ENCODE measurements at places on chromosomes 12 and 14.

DNA sequence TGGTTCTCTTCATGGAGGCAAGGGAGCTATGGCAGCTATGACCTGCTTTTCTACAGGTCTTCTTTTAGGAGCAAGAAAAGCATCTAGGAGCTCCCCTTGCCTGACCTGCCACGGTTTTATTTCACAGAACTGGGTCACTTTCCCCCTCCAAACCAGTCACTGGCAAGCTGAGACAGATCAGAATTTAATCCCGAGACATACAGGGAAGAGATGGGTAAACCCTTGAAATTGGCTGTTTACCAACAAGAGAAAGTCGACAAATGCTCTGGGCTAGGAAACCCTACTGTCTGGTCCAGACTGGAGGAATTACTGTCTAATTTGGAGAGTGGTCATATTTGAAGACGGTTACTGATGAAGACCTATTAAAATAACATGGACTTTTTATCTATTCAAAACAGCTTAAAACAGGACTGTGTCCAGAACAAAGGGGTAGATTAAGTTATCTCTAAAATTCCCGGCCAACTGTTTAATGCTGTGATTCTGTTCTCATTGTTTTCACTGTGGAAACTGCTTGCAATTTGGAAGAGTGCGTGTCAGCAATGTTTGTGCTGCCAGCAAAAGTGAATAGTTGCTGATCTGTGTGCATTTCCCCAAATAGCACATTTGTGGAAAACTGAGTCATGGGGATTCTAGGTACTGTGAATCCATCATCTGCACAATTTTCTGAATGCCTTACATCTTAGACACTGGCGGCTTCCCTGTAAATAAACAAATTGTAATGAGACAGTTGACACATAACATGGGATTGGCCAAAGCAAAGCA, 73.4 kb upstream of the EEA1 start:
- DNase-seq = no peak

DNA sequence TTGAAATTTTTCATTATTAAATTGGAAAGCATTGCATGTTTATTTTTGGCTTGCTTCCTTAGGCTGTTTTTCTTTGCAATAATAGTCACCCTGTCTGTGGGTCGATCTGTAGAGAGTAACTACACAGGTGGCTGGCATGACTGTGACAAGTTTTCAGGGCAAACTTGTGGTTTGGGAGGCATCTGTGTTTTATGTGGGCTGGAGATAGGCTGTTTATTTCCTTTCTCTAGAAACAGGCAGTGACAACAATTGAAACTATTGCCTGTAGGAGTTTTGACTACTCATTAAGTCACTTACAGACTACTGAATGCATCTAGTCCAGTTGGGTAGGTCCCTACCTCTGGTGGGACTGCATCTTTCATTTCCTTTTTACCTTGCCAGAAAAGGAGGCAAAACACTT, 155.6 kb downstream of the DYRK2 start:
- no peak for DNase-seq

GRCh38 chr12:93974252-93974651, 174.1 kb upstream of the PLXNC1 start:
- DNase-seq = no peak

DNA sequence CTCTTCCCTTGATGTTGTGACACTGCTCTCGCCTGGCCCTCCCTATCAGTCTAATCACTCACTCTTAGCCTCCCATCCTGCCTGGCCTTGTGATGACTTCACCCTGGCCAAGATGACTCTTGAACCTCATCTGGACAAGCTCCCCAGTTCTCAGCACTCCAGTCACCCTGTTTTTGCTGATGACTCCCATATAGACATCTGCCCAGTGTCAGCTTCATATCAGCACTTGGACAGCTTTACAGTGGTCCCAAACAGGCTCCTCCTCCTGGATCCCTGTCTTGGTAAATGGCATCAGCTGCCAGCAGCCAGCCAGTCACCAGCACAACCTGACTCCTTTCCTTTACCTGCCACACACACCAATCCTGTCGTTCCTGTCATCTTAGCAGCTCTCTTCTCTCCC, 104.2 kb downstream of the POLR3B start:
- DNase-seq = no peak

- DNase-seq = no peak
Measured at GRCh38 chr12:132162508-132163031, 18.3 kb downstream of the NOC4L start.

DNA sequence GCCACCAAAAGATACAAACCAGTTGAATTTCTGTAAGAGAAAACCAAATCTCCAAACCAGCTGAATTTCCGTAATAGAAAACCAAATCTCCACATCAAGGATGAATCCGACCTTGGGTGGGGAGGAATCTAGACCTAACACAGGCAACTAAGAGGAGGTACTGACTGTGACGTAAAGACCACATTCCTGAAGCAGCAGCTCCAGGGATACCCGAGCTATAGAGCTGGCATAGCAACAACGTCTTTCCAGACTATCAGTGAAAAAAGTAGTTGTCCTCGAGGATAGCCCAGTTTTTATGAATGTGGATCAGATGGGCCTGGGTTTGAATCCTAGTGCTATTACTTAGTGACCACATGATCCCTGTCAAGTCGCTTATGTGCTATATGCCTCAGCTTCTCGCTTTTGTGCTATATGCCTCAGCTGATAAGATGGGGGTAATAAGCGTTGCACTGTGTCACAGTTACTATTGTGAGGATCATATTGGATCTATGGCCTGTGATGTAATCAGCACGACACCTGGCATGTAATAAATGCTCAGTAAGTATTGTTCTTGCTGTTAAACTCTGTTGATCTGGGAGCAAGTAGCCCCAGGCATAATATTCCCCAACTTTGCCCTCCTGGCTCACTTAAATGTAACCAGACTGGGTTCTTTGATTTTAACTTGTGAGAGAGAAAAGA, 113.8 kb downstream of the EGLN3 start:
- no peak for DNase-seq

GRCh38 chr14:89454996-89455395, 38.0 kb upstream of the FOXN3 start:
- DNase-seq = no peak

DNA sequence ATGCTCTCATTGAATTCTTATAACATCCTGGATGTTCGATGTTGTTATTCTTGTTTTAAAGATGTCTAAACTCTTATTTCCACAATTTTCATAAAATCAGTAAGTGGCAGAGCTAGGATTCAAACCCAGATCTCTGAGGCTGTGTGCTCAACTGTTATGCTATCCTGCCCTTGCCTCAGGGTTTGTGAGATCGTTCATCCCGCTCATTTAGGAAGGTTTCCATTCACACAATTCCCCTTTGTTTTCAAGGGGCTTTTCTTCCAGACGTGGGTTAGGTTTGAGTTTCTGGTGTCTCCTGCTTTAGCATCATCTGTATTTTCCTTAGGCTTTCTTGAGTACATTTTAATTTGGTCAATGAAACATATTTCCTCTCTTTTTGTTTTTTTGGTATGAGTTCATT, 69.3 kb downstream of the APAF1 start:
- DNase-seq = no peak

DNA sequence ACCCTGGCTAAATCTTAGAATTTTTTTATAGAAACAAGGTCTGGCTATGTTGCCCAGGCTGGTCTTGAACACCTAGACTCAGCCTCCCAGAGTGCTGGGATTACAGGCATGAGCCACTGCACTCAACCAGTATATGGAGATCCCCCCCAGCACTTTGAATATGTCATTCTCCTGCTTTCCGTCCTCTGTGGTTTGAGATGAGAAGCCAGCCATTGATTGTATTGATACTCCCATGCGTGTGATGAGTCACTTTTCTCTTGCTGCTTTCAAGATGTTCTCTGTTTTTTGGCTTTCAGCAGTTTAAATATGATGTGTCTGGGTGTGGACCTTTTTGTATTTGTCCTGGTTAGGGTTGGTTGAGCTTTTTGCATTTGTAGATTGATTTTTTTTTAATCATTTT, 75.2 kb upstream of the DNM1L start:
- DNase-seq = no peak

GRCh38 chr14:23186913-23187654, 3.6 kb upstream of the SLC7A8 start:
- no peak for DNase-seq

All from naive B cell (primary cell).